ENCODE measurements at places on chromosomes 11 and 22. TPM values are rescaled to one million over a fixed set of nuclear protein-coding genes. Genes with fewer than 3 reads are reported as not detected.

- no peak for DNase-seq
These were observed 1475.4 kb downstream of the BRD1 start for GRCh38 chr22:48352086-48352911.

GRCh38 chr11:71998649-71999310 is at the start of gene IL18BP:
IL18BP (plus strand) TSS chr11:71998909; CDS start chr11:71999985, 1,076 bp downstream.
- DNase-seq = peak; percentile 26

DNA sequence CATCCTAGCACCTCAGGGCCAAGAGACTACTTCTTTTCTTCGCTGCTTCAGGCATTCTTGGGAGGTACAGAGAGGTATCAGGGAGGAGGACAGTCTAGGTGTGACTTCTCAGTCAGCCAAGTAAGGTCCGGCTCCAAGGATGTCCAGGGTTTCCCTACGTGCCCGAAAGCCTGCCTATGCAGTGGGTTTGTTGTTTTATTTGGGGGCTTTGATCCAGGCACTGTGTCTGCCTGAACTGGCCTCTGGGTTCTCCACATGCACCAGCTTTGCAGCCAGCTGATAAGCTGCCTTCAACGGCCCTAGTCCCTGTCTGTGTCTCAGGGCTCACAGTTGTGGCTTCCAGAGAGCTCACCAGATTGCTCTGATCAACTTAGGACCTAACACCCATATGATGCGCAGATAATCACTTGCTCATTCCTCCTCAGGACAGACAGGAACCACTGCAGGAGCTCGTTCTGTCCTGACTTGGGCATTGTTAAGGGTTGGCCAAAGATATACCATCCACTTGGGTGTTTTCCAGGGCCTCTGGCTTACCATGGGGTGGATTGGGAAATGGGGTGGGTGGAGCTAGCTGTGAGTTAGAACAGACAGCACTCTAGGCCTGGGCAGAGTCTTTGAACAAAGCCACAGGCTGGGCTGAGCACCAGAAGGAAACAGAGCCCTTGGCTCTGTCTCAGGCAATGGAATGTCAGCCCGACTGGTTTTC is 45.5 kb upstream of the CRYBB3 start:
- no peak for DNase-seq

GRCh38 chr22:26380072-26380830 is 48.8 kb upstream of the ASPHD2 start:
- no peak for DNase-seq

GRCh38 chr11:955154-956063 is 29.7 kb downstream of the AP2A2 start:
- DNase-seq = no peak

DNA sequence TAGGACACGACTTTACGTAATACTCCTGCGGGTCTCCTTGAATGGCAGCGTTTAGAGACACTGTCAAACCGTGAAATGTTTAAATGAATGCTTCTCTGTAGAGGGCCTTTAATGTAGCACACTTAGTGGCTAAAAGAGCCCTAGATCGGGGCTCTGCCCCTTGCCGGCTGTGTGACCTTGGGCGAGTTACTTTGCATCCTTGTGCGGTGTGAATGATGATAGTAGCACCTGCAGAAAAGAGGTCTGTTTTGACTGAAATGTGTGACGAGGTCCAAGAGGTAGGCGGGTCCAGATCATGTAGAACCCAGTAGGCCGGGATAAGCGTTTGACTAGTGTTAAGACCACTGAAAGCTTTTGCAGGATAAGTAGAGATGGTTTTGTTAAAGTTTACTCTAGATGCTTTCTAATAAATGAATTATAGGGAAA is 866 bp downstream of the MED17 start:
- DNase-seq = no peak

- DNase-seq = no peak
These were observed 12.1 kb downstream of the HPS4 start for GRCh38 chr22:26471522-26471921.

- DNase-seq = no peak
These were observed 35.1 kb upstream of the KRTAP5-7 start for GRCh38 chr11:71491940-71492339.

- DNase-seq = no peak
These were observed 11.0 kb upstream of the CERK start for GRCh38 chr22:46748908-46749675.

DNA sequence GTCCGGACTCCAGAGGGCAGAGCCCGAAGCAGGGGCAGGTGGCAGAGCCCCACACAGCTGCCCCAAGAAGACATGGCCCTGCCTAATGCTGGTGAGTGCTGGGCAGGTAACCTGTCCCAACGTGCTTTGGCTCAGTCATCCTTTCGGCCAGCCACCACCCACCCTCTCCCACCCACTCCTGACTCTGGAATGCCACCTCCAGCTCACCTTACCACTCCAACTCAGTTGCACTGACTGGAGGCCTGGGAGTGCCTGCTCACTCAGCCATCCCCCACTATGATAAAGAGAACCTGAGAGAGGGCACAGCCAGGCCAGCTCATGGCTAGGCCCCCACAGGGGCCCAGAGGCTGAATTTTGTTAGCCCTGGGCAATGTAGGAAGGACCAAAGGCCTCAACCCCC is 53.8 kb upstream of the MPEG1 start:
- no peak for DNase-seq

- DNase-seq = no peak
These were observed 732 bp upstream of the PC start for GRCh38 chr11:66958956-66959274.

- DNase-seq = no peak
These were observed 28.0 kb downstream of the KCNQ1OT1 start for GRCh38 chr11:2671748-2672147.

GRCh38 chr11:11069841-11070835 is 212.3 kb upstream of the ZBED5 start:
- DNase-seq = no peak

- peak; percentile 71 for DNase-seq
These were observed 6.1 kb upstream of the STIM1 start for GRCh38 chr11:3849297-3849874.

- DNase-seq = no peak
These were observed 2.9 kb upstream of the CTSC start for GRCh38 chr11:88340366-88340935.

GRCh38 chr11:78205256-78205655 is 16.5 kb downstream of the USP35 start:
- no peak for DNase-seq

- DNase-seq = no peak
These were observed 24.7 kb downstream of the TPCN2 start for GRCh38 chr11:69073469-69073868.

DNA sequence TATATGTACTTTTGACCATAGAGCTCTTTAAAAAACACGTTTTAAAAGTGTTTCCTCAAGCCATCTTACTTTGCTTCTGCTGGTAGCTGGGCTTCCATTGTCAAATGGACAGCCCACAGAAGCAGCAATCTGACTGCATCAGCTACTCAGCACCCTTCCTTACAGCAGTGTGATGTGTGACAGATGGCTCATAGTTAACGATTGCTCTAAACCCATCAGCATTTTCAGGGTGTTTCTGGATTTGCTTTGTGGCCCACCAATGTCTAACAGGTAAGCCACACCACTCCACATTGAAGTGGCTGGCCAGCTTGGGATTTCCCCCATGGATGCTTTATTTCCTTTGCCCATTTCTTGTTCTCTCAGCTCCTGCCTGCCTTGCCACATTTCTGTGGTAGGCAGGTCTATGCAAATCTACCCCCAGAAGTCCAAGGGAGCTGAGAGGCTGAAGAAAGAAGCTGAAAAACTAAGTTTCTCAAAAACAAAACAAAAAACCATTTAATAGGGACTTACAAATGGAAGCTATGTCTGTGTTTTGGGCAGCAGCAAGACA is 7.3 kb upstream of the FAR1 start:
- DNase-seq = no peak

DNA sequence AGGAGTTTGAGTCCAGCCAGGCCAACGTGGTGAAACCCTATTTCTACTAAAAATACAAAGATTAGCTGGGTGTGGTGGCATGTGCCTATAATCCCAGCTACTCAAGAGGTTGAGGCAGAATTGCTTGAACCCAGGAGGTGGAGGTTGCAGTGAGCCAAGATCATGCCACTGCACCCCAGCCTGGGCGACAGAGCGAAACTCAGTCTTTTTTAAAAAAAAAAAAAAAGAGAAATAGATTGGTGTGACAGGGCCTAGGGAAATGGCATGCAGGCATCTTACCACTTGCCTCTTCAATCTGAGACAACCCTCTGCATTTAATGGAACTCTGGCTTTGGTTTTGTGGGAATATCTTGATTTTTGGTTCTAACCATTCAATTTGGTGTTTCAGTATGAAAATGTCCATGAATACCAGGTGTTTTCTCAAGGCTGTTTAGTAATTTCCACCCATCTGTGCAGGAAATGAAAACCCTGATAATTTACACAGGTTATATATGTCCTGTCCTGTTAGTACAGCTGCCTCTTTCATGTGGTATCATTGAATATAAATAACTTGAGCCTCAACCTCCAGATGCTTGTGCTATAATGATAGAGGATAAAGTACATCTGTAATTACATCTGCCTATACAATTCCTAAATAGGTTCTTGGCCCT is 8.4 kb downstream of the XBP1 start:
- peak; percentile 53 for DNase-seq

- no peak for DNase-seq
These were observed 124.9 kb downstream of the MRTFA start for GRCh38 chr22:40511604-40512003.

DNA sequence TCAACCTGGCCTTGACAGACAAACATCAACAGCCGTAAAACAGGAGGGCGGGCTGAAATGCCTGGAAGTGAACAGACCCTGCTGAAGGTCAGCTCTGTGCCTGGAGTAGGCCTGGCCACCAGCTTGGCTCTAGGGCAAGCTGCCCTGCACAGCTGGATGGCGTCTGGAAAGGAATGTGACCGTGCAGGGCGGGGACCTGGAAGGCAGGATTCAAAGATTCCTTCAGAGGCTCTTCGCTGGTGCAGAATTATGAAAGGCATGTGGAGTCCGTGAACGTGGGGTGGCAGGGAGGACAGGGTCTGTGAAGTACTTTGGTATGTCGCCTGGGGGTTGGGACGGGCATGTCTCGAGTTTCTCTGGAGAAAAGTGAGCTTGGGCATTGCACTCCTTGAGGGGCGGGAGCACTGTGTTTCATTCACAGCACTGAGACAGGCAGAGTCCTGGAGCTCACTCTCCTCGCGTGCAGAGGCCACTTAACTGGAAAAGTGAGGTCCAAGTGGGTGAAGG is 1.5 kb downstream of the EHD1 start:
- DNase-seq = no peak

GRCh38 chr22:30668386-30668710 is 673 bp upstream of the DUSP18 start:
- DNase-seq = no peak

DNA sequence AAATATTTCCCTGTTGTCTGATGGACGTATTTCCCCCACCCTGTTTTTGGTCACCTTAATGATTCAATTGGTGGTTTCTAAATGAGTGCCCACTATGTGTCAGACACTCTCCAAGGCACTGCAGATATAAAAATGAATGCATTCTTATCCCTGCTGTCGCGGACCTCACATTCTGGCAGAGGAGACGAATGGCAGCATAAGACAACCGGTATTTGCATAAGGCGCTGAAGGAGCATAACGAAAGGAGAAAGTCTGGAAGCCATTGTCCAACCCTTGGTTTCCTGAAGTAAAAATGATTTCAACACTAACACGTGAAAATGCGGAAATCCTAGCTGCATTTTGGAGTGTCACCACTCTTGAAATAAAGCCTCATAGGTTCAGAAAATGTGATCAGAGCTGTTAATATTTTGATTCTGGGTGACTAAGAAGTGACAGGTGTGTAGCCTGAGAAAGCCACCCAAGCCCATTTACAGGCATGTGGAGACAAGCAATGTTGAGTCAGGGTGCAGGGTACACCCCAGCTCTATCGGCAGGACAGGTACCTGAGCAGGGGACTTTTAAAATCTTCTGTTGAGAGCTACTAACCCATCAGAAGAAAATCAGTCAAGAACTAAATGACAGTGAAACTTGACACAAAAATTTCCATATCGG is 10.1 kb upstream of the GAB2 start:
- no peak for DNase-seq

DNA sequence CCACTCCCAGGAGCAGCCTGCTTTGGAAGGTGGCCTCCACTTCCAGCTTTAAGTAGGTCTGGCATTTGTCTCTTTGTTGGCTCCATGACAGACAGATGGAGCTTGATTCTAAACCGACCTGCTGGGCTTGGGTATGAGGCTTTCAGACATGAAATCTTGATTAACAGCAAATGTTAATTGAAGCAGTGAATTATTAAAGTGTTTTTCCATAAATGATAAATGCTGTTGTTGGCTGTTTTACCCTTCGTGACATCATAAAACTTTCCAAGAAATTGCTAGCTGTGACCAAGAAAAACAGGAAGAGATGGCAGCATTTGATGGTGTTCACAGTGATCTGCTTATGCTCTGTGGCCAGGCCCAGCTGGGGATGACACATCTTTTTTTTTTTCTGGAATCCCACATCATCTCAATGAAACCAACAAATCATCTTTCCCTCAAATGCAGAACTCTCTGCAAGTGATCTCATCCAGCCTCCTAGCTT is 66.1 kb downstream of the RBMXL2 start:
- no peak for DNase-seq

- DNase-seq = no peak
These were observed 24.1 kb upstream of the WNT7B start for GRCh38 chr22:46001046-46001425.

DNA sequence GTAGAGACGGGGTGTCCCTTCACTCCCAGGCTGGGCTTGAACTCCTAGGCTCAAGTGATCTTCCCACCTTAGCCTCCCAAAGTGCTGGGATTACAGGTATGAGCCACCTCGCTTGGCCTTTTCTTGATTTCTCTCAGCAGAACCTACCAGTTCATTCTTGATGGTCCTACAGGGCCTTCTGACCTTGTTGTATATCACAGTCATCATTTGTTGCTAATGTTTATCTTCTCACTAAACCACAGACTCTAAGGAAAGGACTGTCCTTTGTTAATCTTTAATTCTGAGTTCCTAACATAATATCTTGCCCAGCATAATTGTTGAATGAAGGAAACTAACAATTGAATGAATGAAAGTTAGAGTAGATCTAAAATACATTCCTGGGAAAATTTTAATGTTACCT is 22.0 kb upstream of the ZC3H12C start:
- no peak for DNase-seq

DNA sequence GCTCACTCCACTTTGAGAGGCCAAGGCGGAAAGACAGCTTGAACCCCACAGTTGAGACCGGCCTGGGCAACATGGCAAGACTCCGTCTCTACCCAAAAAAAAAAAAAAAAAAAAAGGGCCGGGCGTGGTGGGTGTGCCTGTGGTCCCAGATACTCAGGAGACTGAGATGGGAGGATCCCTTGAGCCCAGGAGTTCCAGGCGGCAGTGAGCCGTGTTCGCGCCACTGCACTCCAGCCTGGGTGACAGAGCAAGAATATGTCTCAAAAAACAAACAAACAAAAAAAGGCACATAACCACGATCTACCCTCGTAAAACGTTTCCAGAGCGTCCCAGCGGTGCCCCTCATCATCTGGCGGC is 861 bp upstream of the RAD9A start:
- no peak for DNase-seq

- no peak for DNase-seq
These were observed 14.6 kb upstream of the CELSR1 start for GRCh38 chr22:46551996-46552395.

SLCO2B1 gene
- polyA plus RNA-seq = 14.4 TPM

LGALS1 gene
- polyA plus RNA-seq = 554 TPM

NEFH gene
- 0.62 TPM for polyA plus RNA-seq

MS4A14 gene
- 1.1 TPM for polyA plus RNA-seq

TUBA8 gene
- polyA plus RNA-seq = 3.1 TPM

ALX4 gene
- 0.14 TPM for polyA plus RNA-seq

APOBEC3G gene
- 43.1 TPM for polyA plus RNA-seq

SYCE3 gene
- polyA plus RNA-seq = 1.1 TPM

DDX25 gene
- 1.1 TPM for polyA plus RNA-seq

DDTL gene
- polyA plus RNA-seq = 3.1 TPM

MFRP gene
- polyA plus RNA-seq = 0.05 TPM

FOLH1 gene
- polyA plus RNA-seq = 0.41 TPM

SLC22A25 gene
- not detected for polyA plus RNA-seq

OR8D1 gene
- not detected for polyA plus RNA-seq

RPL3 gene
- 2,946 TPM for polyA plus RNA-seq
